ENCODE measurements at places on chromosomes 11 and 22.

DNA sequence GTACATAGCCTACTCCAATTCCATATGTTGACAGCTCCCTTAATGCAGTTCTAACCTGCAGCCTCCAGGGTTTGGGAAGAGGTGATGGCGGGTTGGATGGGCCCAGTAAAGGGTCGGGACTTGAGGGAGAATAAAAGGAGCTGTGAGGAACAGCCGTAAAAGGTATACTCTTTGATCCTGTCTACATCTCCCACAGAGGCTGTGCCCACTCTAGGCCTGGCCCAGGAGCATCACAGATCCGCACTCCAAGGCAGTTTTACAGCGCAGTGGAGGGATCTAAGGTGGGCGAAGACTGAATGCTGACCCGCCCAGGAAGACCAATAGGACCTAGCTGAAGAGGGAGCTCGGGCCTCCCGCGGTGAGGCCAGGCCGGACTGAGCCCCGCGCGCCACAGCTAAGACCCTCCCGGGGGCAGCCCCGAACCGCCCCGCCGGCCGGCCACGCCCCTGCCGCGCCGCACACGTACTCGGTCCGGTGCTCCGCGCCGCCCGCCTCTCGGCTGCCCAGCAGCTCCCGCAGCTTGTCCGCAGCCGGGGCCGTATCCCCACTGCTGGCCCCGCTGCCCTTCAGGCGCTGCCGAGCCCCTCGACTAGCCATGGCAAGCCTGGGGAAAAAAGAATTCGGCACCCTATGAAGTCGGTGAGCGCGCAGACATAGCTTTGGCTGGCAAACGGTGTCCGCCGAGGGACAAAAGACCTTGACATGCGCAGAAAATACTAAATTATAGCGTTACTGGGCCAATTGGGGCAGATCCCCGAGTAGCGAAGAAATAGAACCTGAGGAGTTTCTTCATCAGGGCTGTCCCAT lies at the start of gene ALG9:
Gene ALG9 (minus strand): TSS at position 696 of the 807 bp plus-strand sequence. CDS start 99 bp downstream, at position 597.
- peak; percentile 72 for DNase-seq

GRCh38 chr11:99368583-99368982 lies 347.8 kb downstream of the CNTN5 start:
- no peak for DNase-seq

GRCh38 chr11:65853246-65853979 lies 4.6 kb downstream of the CFL1 start:
- no peak for DNase-seq

- DNase-seq: no peak
These were observed 437.8 kb downstream of the DYNC2H1 start for GRCh38 chr11:103547024-103547423.

DNA sequence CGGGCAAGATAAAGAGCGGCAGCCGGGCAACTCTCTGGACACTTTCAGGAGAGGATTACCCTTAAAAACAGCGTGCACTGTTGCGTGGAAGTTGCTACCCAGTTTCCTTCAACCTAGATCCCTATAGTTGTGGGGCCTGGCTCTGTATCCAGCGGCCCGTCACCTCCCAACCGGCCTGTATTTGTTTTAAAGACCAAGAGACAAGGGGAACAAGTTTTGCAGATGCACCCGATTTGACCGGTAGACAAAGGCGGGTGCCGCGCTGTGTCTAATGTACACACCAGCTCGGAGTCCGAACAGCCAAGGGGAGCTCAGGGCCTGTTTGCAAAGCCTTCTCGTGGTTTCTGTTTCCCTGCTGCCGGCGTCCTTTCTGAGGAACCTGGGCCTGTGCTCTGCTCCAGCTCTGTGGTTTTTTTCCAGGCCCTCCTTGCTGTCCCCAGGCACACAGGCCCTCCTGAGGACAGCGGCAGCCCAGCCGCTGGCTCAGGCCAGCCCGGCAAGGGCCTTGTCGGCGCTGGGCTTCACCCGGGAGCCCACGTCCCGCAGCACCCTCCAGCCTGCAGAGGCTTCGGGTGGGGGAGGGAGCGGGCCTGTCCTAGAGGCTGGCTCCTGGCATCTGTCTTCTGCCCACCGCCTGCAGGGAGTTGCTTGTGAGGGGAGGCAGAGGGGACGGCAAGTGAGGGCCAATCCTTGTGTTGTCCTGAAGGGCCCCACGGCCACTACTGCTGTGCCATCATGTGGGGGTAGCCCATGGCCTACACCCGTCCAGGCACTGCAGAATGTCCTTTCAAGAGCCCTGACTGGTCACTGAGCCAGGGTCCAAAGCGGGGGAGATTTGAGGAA lies 1.4 kb downstream of the TBX1 start:
- DNase-seq: no peak

DNA sequence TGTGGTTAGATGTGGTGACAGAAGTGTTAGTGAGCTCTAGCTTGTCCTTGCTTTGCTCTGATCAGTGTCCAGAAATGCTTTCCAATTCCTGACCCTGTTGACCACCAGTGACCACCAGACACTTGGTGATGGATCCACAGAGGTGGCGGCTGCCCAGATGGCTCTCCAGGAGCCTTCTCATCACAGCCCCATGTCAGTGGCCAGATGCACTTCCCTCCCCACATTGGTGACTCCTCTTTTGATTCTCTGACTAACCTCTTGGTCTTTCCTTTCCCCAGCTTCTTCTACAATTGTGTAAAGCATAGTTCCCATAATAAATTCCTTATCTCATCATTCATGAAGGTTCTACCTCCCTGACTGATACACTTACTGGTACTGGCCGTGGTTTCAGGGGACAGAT lies 40.1 kb upstream of the CXCR5 start:
- no peak for DNase-seq

DNA sequence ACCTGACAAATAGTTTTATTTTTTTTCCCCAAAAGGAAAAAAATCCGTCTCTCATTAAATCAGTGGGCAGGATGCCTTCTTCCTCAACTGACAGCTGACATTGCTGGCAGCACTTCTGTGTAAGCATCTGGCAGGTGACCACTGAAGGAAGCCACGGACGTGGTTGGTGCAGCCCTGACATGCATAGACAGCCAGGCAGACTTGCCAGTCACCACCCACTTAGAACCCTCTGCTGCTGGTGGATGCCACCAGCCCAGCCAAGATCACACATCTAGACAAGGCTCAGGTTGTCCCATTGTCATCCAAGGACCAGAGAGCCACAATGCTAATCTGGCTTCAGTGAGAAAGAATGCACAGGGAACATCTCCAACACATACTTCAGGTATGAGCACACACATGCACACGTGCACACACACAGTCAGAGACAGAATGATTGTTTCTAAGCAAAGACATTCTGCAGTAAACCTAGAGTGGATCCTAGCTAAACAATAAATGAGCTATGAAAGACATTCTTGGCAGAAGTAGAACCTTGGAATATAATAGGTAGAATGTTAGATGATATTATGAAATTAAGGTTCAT lies 49.8 kb upstream of the BMAL1 start:
- DNase-seq: no peak

GRCh38 chr11:31969359-31969702 lies 121.5 kb upstream of the RCN1 start:
- DNase-seq: no peak

GRCh38 chr11:45805305-45806071 lies 539 bp downstream of the SLC35C1 start:
- no peak for DNase-seq

DNA sequence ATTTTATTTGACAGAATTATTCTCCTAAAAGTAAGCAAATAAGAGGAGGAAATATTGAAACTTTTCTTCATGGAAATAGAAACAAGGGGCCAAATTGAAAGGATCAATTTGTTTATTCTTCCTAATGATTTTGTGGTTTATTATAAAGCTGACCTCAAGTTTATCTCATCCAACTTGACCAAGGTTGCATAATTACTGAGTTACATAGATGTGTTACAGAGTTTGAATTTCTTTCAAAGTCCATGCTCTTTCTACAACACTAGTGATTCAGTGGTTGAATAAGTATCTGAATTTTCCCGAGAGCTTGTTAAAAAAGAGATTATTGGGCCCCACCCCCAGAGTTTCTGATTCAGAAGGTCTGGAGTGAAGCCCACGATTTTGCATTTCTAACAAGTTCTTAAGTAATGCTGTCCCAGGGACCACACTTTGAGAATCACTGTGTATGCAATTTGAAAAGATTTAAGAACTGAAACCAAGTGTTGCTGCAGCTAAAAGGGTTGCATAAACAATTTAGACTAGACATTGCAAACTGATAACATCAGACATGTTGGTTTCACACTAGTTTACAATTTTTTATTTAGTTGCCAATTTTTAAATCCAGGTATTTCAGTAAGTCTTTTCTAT lies 485.7 kb upstream of the ANO5 start:
- no peak for DNase-seq

DNA sequence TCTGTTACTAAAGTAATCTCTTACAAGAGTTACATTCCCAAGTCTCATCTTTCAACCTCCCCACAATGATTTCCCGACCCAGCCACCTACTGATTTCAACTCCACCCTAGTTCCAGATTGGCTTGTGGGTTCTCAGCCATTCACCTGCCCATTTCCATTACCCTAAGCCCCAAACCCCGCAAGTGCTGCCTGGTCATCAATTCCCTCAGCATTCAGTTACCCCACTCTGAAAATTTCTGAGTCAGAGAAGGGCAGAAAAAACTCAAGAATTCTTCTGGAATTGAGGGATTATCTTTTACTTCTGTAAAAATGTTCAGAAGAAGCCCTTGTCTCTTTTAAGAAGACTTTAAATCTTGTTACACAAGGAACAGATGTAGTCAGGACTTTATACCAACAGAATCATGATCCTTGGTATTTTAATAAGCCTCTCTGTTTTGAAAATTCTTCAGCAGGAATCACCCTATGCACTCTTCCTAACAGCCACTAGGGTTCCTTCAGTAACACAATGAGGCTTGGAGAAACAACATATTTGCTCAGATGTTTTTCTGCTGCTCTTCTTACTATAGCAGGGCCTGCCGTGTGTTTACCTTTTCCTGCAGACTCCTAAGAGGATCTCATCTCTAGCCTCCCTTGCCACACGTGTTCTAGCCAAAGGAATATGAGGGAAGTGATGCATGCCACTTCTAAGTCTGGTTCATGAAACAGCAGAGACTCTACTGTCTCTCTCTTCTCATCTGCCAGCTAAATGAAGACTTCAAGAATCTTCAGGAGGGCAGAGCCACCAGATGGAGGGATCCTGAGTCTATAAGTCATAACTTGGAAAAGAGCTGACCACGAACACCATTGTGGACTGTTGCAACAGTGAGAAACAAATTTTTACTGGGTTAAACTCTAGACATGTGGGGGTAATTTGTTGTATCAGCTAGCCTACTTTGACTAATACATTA lies 29.3 kb upstream of the PAMR1 start:
- DNase-seq: no peak

DNA sequence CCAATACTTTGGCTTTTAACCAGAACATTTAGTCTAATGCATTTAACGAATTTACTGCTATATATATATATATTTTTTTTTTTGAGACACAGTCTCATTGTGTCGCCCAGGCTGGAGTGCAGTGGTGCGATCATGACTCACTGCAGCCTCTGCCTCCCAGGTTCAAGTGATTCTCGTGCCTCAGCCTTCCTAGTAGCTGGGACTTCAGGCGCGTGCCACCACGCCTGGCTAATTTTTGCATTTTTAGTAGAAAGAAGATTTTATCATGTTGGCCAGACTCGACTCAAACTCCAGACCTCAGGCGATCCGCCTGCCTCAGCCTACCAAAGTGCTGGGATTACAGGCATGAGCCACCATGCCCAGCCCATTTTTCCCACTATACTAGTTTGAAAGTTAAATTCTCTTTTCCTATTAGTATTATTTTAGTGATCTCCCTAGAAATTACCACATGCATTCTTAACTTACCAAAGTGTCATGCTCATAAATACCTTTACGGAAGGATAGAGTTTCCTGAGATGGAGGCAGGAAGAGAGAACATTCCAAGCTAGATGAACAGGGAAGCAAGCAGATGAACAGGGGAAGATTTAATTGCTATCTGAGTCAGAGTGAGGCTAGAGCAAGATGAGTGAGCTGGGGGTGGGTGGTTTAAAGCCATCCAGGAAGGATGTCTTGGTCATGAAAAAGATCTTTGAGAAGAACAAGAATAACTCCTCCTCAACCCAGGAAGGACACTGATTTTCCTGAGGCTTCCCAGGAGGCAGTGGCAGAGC lies 4.4 kb upstream of the PGAP2 start:
- no peak for DNase-seq

Measured in stimulated activated CD8-positive, alpha-beta memory T cell treated with anti-CD3 and anti-CD28 coated beads, Interleukin-7, amount 100 ng/mL, for 48 hours (primary cell).